ENCODE measurements at places on chromosomes 12 and 14. TPM values are rescaled to one million over a fixed set of nuclear protein-coding genes. Genes with fewer than 3 reads are reported as not detected.
A peak's percentile ranks its signal among the peaks of the same experiment; 100 is the strongest.

Gene PLEKHG7
- 0.33 TPM for total RNA-seq

Gene NRIP2
- 0.16 TPM for total RNA-seq

DNA sequence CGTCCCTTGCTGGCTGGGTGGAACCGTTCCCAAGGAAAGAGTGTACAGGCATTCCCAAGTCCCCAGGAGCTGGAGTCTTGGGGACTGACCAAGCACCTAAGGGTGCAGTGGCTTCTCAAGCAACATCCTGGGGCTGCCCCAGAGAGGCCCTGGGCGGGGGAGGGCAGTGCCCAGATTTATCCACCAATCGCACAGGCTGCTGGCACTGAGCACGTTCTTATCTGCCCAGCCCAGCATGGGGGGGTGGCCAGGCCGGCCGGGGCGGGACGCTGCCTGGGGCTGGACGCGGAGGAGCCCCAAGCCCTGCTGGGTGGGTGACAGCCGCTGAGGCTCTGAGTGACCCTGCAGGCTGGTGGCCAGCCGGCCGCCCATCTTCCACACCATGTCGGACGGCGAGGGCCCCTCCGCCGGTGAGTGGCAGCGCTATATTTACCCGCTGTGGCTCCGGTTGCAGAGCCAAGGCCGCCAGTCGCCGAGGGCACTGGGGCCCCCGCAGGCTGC is 53.4 kb downstream of the CYP46A1 start:
- H3K4me1 ChIP-seq = no peaks in the 10 kb centered on the region
- H3K4me3 ChIP-seq = peak overlapping the region; percentile 50
- DNase-seq = no peak

Gene STON2
- total RNA-seq = 30.2 TPM

DNA sequence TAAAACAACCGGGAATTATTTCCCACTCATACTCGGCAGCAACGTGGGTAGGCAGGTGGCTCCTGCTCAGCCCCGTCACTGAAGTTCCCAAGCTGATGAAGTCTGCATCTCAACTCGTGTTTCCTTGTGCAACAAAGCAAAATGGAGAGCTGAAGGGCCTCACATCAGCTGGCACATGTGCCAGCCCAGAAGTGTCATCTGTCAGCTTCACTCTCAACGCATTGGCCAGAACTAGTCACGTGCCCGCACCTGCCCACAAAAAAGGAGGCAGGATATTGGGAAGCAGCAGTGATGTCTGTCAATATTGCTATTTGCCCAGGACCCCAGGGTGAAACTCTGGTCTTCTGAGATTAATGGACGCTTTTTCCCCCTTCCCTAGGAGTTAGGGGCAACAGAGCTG is 344.0 kb downstream of the BCL11B start:
- H3K27ac ChIP-seq = no peak overlapping the region
- H3K36me3 ChIP-seq = no peaks in the 10 kb centered on the region
- DNase-seq = no peak
- H3K4me1 ChIP-seq = no peaks in the 10 kb centered on the region
- H3K27me3 ChIP-seq = no peaks in the 10 kb centered on the region

DNA sequence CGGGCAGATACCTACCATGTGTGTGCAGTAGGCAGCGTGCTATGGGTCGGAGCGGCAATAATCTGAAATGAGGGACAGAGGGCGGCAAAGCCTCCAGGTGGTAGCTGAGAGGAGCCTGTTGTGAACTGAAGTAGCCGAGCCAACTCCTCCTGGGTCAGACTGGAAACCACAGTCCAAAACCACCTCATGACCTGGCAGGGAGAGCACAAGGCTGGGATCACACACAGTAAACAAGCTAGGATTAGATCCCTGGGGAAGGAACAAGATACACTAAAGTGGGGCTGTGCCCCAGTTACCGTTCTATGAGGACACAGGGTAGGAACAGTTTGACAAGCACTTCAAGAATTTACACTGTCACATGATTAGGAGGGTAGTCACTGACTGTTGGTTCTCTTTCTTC is 49.0 kb downstream of the AREL1 start:
- DNase-seq = no peak
- no peak overlapping the region for H3K4me3 ChIP-seq
- H3K27me3 ChIP-seq = no peaks in the 10 kb centered on the region
- no peaks in the 10 kb centered on the region for H3K4me1 ChIP-seq
- H3K27ac ChIP-seq = peak overlapping the region; percentile 80

- no peak overlapping the region for H3K4me3 ChIP-seq
- no peaks in the 10 kb centered on the region for H3K4me1 ChIP-seq
- no peak overlapping the region for H3K27ac ChIP-seq
- DNase-seq = no peak
- no peaks in the 10 kb centered on the region for H3K27me3 ChIP-seq
Observed at GRCh38 chr14:19729763-19730162, 13.6 kb upstream of the OR4Q3 start.

DNA sequence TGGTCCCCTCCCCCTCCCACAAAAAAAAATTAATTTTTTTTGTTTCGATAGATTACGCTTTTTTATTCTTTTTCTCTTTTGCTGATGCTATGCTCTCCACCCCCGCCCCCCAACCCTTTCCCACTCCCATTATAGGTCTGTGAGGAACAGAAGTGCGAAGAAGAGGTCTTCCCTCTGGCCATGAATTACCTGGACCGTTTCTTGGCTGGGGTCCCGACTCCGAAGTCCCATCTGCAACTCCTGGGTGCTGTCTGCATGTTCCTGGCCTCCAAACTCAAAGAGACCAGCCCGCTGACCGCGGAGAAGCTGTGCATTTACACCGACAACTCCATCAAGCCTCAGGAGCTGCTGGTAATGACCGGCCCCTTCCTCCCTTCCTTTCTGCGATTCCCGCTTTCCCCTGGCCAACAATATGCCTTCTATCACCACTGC is 2.3 kb downstream of the CCND2 start:
- H3K36me3 ChIP-seq = no peaks in the 10 kb centered on the region
- peak overlapping the region; percentile 78 for H3K4me3 ChIP-seq
- no peak for DNase-seq
- H3K27me3 ChIP-seq = peaks cover 36% of the 10 kb centered on the region
- peak overlapping the region; percentile 85 for H3K27ac ChIP-seq
- H3K4me1 ChIP-seq = no peaks in the 10 kb centered on the region

DNA sequence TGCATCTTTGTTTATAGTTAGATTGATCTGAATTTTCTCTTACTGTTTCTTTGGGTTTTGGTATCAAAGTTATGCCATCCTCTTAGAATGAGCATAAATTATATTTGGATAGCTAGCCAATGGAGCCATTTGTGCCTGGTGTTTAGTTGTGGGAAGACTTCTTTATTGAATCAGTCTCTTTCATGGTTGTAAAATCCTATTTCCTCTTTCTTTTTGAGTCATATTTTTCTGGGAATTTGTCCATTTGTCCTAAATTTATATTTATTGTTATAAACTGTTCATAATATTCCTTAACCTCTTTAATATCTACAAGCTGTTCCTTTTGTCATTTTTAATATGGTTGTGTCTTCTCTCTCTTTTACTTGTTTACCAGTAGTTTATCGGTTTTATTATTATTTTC is 462.5 kb downstream of the AEBP2 start:
- H3K27ac ChIP-seq = no peak overlapping the region
- no peak overlapping the region for H3K4me3 ChIP-seq
- H3K27me3 ChIP-seq = no peaks in the 10 kb centered on the region
- H3K36me3 ChIP-seq = no peaks in the 10 kb centered on the region
- no peak for DNase-seq

Gene OTX2
- total RNA-seq = not detected

DNA sequence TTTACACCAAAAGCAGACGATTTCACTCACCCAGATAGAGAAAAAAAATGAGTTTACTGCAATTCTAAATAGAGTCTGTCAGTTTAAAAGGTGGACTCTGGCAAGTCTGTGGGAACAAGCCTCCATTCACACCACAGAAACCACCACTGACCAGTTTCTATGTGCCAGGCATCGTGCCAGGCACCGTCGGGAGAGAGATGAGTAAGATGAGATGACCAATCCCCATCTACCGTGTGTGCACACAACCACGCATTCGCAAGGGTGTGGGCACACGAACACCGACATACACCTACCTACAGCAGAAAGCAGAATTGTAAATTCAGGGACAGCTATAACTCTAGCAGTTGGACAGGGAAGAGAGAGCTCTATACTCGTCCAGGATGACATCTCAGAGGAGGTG is 58.3 kb downstream of the PRIMA1 start:
- no peak overlapping the region for H3K4me3 ChIP-seq
- H3K4me1 ChIP-seq = no peaks in the 10 kb centered on the region
- H3K36me3 ChIP-seq = no peaks in the 10 kb centered on the region
- no peak for DNase-seq
- H3K27me3 ChIP-seq = no peaks in the 10 kb centered on the region

- H3K4me3 ChIP-seq = no peak overlapping the region
- H3K27ac ChIP-seq = no peak overlapping the region
- no peaks in the 10 kb centered on the region for H3K36me3 ChIP-seq
- no peaks in the 10 kb centered on the region for H3K4me1 ChIP-seq
Observed at GRCh38 chr12:54294152-54294952, 6.5 kb downstream of the NFE2 start.

- no peak overlapping the region for H3K27ac ChIP-seq
- H3K4me1 ChIP-seq = no peaks in the 10 kb centered on the region
- no peaks in the 10 kb centered on the region for H3K36me3 ChIP-seq
- H3K27me3 ChIP-seq = no peaks in the 10 kb centered on the region
Observed at GRCh38 chr14:35414365-35414764, 9.8 kb upstream of the NFKBIA start.

GRCh38 chr14:25303934-25304333 is 254.0 kb upstream of the STXBP6 start:
- no peak overlapping the region for H3K4me3 ChIP-seq
- H3K27ac ChIP-seq = no peak overlapping the region
- no peak for DNase-seq
- H3K4me1 ChIP-seq = no peaks in the 10 kb centered on the region
- no peaks in the 10 kb centered on the region for H3K36me3 ChIP-seq
- H3K27me3 ChIP-seq = no peaks in the 10 kb centered on the region

- no peaks in the 10 kb centered on the region for H3K36me3 ChIP-seq
- peak overlapping the region; percentile 77 for H3K4me3 ChIP-seq
- no peak for DNase-seq
- H3K27me3 ChIP-seq = no peaks in the 10 kb centered on the region
- no peaks in the 10 kb centered on the region for H3K4me1 ChIP-seq
Observed at GRCh38 chr14:64971491-64971942, 619 bp downstream of the RAB15 start.

- DNase-seq = no peak
- H3K4me3 ChIP-seq = no peak overlapping the region
- H3K27me3 ChIP-seq = no peaks in the 10 kb centered on the region
- no peak overlapping the region for H3K27ac ChIP-seq
- no peaks in the 10 kb centered on the region for H3K36me3 ChIP-seq
Observed at GRCh38 chr12:91506452-91506851, 323.8 kb upstream of the DCN start.

- no peak overlapping the region for H3K27ac ChIP-seq
- no peak overlapping the region for H3K4me3 ChIP-seq
- H3K4me1 ChIP-seq = no peaks in the 10 kb centered on the region
- H3K36me3 ChIP-seq = no peaks in the 10 kb centered on the region
- DNase-seq = no peak
- H3K27me3 ChIP-seq = no peaks in the 10 kb centered on the region
Observed at GRCh38 chr14:85234156-85235025, 295.6 kb upstream of the FLRT2 start.

DNA sequence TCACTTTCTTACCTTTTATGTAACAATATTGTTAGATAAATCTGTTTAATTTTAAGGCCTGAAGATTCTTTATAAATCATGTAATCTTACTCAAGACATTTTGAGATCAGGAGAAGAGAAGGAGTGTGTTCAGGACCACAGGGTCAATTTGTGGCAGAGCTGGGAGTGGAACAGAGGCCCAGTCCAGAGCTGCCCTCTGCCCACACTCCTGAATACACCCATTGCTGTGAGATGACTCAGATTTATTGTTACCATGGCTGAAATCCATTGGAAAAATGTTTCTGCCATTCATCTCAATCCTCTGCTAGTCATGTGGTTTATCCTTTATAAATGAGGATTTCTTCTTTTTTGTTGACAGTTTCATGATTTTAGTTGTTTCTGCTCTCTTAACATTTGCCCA is 100.5 kb upstream of the STXBP6 start:
- no peak for DNase-seq
- H3K36me3 ChIP-seq = no peaks in the 10 kb centered on the region
- H3K27ac ChIP-seq = no peak overlapping the region
- no peaks in the 10 kb centered on the region for H3K27me3 ChIP-seq
- H3K4me3 ChIP-seq = no peak overlapping the region
- no peaks in the 10 kb centered on the region for H3K4me1 ChIP-seq

GRCh38 chr14:68368850-68369249 is 424.0 kb downstream of the ZFP36L1 start:
- H3K4me3 ChIP-seq = no peak overlapping the region
- no peaks in the 10 kb centered on the region for H3K4me1 ChIP-seq
- no peak for DNase-seq
- H3K36me3 ChIP-seq = no peaks in the 10 kb centered on the region
- H3K27me3 ChIP-seq = no peaks in the 10 kb centered on the region

DNA sequence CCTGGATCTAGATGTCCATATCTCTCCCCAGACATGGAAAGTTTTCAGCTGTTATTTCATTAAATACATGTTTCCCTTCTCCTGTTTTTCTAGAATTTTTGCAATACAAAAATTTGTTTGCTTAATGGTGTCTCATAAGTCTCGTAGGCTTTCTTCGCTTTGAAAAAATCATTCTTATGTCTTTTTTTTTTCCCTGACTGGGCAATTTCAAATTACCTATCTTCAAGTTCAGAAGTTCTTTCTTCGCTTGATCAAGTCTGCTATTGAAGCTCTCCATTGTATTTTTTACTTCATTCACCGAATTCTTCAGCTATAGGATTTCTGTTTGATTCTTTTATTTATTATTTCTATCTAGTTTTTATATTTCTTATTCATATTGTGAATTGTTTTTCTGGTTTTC is 130.2 kb upstream of the WSCD2 start:
- no peak overlapping the region for H3K4me3 ChIP-seq
- no peaks in the 10 kb centered on the region for H3K36me3 ChIP-seq
- H3K27me3 ChIP-seq = peaks cover 10% of the 10 kb centered on the region
- no peak overlapping the region for H3K27ac ChIP-seq
- H3K4me1 ChIP-seq = no peaks in the 10 kb centered on the region

DNA sequence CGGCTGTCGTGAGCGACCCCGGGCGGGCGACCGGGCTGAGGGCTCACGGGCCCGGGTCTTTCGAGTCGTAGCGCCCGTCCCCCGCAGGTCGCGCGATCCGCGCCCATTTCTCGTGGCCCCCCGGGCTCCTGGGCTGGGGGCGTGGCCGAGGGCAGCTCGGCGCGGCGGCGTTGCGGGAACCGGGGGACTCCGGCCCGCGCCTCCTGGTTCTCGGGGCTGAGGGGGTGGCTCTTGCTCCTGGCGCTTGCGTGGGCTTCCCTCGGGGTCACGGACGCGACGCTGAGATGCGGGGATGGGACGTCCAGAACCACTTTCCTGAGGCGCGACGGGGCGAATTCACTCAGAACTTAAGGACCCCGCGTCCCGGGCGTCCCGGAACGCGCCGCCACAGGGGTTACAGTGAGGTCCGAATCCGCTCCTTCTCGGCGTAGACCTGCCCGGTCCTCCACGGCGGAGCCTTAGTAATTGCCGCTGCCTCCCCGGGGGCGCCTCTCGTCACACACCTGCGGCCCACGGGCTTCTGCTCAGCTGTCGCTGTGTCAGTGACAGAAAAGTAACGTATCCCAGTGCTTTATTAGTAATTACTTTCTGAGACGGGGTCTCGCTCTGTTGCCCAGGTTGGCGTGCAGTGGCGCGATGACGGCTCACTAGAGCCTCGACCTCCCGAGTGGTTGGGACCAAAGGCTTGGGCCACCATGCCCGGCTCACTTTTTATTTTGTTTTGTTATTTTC is 606 bp downstream of the EP400 start:
- no peaks in the 10 kb centered on the region for H3K27me3 ChIP-seq
- H3K4me3 ChIP-seq = peak overlapping the region; percentile 92
- H3K36me3 ChIP-seq = no peaks in the 10 kb centered on the region
